Head of caudate nucleus (tissue), 42 donors: ENCODE measurements at places on chromosomes 3 and 15.

- DNase-seq: no peak
These were observed 30.6 kb downstream of the KLF15 start for GRCh38 chr3:126326629-126327028.

- DNase-seq: no peak
These were observed 58.0 kb downstream of the EFCAB12 start for GRCh38 chr3:129370248-129370964.

DNA sequence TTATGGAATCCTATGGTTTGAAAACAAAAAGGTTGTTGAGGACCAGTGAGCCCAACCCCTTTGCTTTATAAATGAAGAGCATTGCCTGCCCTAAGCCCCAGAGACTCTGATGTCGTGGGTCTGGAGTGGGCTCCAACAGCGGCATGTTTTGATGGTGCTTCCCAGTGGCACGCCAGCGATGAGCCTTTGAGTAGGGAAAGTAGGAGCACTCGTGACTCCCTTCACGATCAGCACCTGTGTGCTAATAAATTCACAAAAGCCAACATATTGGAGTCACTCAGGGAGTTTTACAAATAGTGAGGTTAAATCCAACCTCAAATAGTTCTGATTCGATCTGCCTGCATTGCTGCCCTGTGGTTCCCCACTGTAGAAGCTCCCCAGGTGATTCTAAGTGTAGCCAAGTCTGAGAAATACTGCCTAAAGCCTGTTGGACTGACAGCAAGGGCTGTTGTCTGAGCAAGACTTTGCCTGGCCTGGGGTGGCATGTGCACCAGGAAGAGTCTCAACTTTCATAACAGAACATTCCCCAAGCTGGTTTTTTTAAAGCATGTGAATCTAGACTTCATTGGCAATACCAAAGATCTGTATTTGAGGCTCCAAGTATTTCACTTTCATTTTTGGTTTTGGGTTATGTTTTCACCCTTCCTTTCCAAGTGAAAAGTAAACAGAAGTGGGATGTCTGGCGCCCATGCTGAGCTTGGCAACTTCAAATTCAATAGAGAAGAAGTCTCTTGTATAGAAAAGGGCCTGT, 9.9 kb downstream of the CCR5 start:
- no peak for DNase-seq

DNA sequence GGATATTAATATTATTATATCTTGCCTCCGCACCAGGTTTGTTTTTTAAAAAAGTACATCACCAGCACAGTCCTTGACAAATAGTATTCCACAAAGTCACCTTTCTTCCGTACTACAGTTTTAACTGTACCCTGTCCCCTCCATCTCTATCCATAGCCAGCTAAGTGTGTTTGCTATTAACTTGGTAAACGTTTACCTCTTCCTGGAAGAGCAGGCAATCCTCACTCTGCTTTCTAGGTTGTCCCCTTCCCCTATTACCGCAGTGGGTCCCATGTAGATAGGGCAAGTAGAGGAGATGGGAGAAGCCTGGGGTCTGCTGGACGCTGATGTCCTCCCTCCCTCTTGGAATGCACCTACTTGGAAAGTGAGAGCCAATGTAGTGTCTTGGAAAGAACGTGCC, 83.9 kb upstream of the ETV5 start:
- DNase-seq: no peak
